ENCODE measurements at places on chromosomes 3 and 15.

DNA sequence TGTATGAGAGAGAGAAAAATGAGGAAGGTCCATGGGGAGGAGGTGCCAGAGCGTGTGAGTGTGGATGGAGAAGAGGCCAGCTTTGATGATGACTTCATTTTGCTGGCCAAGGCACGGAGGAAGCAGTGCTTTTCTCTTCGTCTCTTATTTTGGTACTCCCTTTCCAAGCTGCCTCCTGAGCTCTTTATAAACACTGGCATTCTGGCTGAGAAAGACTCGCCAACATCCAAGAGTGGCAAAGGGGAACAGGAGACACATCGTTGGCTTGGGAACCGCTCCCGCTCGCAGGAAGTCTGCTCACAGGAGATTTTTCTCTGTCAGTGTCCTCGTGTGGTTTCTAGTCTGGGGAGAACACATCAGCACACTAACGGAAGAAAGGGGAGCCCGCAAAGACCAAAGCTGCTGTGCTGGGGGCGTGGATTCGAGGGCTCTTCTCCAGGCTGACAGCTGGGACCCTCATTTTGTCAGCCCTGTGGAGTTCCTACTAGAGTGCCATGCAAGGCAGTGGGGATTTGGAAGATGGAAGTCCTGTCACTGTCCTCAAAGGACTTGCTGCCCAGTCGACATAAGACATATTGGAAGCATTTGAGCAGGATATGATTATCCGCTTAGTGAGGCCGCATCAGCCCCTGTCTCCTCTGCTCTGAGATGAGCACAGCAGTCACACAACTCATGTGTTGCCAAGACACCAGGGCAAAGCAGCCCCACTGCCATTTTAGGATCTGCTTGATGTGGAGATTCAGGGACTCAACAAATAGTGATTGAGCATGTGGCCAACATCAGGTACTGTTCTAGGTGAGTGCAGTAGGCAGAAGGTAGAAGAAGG lies 8.0 kb upstream of the SEMA4B start:
- no peak for DNase-seq

DNA sequence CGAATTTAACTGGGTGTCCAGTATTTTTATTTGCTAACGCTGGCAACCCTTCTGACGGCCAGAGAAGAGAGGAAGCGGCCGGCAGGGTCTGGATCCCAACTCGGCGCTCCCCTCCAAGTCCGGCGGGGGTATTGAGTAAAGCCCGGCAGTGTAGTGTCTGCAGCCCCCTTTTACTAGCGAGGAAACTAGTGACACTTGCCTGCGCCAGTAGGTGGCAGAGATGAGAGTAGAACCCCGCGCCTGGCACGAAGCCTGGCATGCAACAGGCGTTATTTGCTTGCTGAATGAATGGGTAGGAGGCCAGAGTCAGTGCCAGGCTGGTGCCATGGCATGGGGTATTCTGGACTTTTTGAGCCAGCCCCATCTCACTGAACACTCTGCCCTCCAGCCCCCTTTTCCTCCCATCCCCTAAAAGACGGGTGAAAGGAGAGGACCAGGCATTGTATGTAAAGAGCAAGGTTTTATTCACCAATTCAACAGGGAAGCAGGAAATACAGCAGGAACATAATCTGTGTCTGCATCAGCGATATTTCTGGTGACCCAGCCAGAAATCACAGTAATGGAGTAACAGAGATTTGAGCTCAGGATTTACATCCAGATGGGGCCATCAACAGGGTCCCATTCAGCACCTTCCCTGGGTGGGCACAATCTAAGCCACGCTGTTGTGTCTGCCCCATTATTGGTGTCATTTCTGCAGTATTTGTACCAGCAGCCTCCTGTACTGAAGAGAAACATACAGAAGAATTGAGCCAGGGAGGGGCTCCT lies 788 bp upstream of the WDR73 start:
- DNase-seq: peak; percentile 74

GRCh38 chr3:55296030-55296429 lies 191.1 kb downstream of the WNT5A start:
- DNase-seq: no peak

DNA sequence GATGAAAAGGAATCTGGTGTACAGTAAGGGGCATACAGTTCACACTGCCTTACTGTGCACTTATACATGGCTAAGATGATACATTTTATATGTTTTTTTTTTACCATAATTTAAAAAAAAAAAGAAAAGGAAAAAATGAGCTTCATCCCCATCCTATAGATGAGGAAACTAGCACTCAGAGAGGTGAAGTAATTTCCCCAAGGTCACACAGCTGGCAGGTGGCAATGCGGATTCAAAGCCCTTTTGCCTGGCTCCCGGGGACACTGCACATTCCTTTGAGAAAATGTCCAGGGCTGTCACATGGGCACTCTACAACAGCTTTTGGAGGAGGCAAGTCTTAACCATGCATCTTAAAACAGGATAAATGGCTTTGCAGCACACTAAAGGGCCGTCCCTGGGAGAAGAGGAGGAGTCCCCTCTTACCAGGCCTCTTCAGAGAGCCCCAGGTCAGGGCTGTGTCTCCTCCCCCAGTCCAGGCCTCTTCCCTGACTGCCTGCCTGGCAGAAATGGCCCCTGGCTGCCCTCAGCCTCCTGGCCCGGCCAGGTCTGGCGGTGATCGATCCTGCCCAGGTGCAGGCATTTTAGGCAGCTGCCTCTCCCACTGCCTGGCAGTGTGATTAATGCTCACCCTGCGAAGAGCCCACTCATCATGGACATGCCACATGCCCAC lies 95.1 kb upstream of the LINGO1 start:
- DNase-seq: no peak

GRCh38 chr3:13105181-13105895 lies 32.1 kb upstream of the IQSEC1 start:
- no peak for DNase-seq

DNA sequence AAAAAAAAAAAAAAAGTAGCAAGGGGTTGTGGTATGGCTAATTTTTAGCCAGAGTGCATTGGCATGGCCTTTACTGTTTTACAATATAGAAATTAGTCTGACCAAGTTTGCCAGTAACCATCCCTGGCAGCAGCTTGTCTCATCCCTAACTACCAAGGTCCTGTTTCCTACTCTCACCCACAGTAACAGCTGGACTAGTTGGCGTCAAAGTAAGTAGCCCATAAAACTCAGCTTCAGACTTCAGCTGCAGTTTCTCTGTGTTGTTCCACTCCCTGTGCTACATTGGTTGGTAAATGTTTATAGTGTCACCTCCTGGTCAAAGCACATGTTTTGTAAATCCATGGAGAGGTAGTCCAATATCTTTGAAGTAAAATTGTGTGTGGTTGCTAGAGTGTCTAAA lies 691.3 kb downstream of the ZPLD1 start:
- DNase-seq: no peak

GRCh38 chr3:55630280-55630920 lies 143.3 kb upstream of the WNT5A start:
- DNase-seq: no peak

DNA sequence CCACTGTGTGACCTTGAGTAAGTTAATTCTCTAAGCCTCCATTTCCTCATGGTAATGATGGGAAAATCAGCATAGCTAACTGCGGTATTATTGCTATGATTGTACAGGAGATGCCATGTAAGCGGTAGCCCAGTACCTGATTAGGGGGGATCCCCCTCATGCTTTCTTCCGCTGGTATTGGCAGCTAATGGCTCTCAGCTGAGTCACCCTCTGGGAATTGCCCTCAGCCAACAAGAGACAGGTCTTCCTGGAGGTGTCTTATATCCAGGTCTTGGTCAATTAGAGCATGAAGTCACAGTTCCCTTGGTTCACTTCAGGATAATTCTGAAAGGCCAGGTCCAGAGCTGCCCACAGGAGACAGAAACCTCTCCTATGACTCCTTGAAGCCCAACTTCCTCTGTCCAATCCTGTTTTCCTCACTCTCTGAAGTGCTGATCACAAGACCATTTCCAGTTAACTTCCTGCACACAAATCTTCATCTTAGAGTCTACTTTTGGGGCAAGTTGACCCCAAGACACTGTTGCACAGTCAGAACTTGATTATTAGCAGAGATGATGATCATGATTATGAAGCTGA lies 724.7 kb upstream of the ZNF385D start:
- no peak for DNase-seq

GRCh38 chr3:195762611-195763010 lies 41.8 kb downstream of the MUC20 start:
- no peak for DNase-seq

DNA sequence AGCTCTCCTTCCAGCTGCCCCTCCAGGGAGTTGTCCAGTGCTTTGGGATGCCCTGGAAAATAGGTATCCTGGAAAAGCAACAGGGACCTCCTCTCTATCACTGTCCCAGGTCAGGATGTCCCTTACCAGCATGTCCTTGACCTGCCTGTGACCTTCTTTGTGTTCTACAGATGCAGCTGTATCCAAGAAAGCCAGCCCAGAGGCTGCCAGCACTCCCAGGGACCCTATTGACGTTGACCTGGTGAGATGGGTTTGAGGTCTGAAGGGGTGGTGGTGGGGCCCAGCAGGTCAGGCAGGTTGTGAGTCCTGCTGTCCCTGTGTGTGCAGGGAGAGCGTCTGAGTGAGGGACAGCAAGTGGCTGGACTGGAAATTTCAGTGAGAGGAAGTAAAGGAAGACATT lies 30.2 kb downstream of the PML start:
- DNase-seq: no peak

GRCh38 chr3:152574461-152575079 lies 260.4 kb upstream of the P2RY1 start:
- DNase-seq: peak; percentile 60

DNA sequence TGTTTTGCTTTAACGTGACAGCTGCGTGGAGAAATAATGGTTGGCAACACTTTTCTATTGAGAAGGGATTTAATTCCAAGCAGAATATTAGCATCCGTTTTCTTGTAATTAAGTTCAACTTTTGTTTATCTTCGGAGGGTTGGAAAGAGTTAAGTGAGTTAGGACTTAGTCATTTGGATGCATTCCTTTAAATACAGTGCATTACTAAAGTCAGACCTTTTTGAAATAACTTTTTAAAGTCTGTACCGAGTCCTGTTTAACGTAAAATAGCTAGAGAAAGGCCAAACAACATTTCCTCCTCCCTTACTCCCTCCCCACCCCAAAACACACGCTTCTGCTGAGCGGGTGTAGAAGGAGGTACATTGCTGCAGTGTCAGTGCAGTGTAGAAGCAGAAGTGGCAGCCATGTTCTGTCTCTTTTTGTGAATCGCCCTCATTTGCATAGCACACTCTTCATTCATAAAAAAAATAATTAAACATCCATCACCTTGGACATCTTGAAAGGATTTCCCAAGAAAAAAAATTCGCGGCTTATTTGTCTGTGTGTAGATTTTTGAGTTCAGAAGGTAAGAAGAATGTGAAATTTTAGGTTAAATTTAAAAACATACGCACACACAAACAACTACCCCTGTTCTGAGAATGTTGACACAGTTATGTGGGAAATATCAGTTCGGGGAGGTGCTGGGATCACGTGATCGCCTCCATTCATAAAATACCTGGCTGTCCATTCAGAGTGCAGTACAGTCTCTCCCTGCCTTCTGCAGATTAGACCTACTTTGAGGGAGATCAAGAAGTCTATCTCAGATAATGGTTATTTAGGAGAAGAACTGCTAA lies 1.6 kb downstream of the SPRED1 start:
- DNase-seq: peak; percentile 76

DNA sequence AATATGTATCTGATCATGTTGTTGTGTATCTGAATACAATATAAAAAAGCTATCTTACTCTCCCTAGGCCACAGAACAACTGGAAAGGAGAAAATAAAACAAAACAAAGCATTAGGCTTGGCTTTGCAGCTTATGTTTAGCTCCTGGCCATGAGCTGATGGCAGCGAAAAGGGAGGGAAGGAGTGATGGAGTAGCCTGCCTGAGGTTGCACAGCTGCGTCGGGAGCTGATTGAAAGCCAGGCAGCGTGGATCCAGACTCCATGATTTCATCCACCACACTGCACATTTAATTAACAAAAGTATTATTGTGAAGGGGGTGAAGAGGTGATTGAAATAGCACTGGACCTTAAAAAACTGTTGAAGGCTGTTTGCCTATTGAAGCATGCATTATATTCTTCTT lies 212.2 kb downstream of the GABRG3 start:
- DNase-seq: no peak

GRCh38 chr3:139132976-139133375 lies 88.3 kb upstream of the PRR23C start:
- no peak for DNase-seq

GRCh38 chr15:33864360-33865075 lies 103.8 kb upstream of the CHRM5 start:
- DNase-seq: no peak

- no peak for DNase-seq
Measured at GRCh38 chr3:45664578-45664977, 24.6 kb upstream of the SACM1L start.

DNA sequence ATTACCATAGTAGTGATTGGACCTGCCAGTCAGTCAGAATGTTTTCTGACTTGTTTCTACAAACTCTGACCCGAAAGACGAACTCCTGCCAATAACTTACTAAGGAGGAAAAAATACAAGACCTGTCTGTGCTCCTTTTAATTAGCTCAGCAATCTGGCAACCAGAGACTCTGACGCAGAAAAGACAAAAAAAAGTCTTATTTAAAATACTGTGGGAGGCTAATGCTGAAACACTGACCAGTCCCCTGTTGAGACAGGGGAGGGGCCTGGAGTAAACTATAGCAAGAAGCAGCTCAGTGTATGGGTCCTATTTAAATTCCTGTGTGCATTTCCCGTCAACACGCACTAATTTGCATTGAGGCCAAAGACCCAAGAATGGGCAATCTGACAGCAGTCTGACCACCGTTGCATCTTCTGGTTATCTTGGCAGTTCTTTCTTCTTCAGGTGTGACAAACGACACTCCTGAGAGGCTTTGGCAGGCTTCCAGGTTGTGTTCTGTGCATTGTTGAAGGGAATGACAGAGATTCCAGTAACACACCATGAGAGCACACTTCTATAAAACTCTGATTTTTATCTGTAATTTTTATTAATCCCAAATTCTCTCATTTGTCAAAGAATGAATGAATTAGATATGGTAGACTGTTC lies 1114.3 kb downstream of the IGSF11 start:
- no peak for DNase-seq

DNA sequence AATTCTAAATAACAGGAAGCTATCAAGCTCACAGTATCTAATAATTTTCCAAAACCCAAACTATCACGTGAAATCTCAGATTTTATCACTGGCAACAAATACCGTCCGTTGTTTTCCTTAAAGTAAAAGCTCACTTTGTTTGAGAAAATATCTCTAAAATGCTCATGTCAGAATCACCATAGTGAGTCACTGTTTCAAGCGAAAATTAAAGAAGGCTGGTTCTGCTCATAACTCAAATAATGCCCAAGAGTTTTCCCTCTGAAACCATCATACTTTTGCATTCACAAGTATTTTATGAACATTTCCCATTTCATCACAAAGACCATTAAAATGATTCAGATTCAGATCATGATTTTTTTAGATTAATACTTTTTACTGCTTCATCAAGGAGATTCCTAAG lies 50.6 kb downstream of the TBL1XR1 start:
- DNase-seq: peak; percentile 44

DNA sequence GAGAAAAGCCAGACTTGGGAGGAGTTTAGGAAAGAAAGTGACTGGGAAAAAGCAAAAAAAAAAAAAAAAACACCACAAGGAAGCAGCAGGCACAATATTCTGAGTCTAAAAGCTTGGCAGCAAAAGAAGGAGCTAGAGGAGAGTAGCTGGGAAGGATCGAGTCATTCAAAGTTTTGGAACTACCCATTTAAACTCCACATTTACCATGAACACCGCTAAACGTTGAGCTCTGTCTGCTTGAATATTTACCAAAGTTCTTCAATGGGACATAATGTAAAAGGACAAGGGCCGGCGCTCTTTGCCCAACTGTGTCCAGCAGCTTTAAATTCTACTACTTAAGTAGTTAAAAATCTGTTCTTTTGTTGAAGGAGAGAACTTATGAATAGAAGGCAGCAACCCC lies 481.9 kb downstream of the FOXP1 start:
- no peak for DNase-seq

- peak; percentile 65 for DNase-seq
Measured at GRCh38 chr15:68187559-68187958, 17.6 kb downstream of the CALML4 start.

All from amniotic epithelial cell (primary cell).